ENCODE measurements at places on chromosomes 2 and 18.

DNA sequence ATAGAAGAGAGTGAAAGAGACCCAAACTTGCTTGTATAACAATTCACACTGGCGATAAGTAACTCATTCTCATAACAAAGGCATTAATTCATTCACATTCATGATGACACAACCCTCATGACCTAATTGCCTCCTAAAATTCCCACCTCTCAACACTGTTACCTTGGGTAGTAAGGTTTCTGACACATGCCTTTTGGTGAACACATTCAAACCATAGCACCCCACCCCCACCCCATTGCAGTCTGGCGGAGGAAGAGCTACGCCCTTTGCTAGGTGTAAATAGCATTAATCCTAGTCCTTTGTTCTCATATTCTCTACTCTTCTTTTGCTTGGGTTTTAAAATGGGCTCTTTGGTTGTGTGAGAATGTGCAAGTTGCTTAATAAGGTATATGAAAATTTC lies 361.5 kb downstream of the DSEL start:
- DNase-seq = no peak

- no peak for DNase-seq
These were observed 176.1 kb upstream of the DLGAP1 start for GRCh38 chr18:4631239-4631638.

- DNase-seq = no peak
These were observed 134.6 kb downstream of the DHRS9 start for GRCh38 chr2:169203952-169204351.

DNA sequence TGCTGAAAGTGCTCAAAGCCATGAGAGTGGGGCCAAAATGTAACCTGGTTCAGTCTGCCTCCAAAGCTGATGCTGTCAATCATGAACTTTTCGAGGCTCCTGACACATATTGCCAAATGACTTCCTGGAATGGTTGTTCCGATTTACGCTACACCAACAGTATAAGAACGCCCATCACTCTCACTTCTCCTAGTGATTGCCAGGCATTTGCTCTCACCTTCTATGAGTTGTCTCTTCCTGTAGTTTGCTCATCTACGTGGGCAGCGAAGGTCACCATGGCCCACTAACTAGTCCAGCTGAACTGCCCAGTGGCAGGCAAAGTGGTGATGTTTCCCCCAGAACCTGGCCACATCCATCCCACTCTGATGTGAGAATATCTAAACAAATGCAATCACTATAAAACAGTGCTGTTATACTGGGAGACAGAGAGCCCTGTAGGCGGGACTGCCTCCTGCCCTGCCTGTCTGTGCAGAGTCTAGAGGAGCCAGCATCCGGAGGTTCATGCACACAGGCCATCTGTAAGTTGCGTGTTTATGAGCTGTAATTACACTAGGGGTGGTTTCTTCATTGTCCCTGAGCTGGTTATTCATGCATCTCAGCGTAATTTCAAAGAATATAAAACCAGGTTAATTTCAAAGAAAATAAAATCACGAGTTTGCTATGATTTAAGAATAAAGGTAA lies 8.8 kb upstream of the CABLES1 start:
- DNase-seq = peak; percentile 14

- no peak for DNase-seq
These were observed at the start of gene ECEL1 for GRCh38 chr2:232487385-232488096. Gene ECEL1 (minus strand): TSS chr2:232487834. CDS start chr2:232486653, 1,181 bp downstream.

GRCh38 chr2:50309503-50309902 lies 722.4 kb downstream of the NRXN1 start:
- no peak for DNase-seq

DNA sequence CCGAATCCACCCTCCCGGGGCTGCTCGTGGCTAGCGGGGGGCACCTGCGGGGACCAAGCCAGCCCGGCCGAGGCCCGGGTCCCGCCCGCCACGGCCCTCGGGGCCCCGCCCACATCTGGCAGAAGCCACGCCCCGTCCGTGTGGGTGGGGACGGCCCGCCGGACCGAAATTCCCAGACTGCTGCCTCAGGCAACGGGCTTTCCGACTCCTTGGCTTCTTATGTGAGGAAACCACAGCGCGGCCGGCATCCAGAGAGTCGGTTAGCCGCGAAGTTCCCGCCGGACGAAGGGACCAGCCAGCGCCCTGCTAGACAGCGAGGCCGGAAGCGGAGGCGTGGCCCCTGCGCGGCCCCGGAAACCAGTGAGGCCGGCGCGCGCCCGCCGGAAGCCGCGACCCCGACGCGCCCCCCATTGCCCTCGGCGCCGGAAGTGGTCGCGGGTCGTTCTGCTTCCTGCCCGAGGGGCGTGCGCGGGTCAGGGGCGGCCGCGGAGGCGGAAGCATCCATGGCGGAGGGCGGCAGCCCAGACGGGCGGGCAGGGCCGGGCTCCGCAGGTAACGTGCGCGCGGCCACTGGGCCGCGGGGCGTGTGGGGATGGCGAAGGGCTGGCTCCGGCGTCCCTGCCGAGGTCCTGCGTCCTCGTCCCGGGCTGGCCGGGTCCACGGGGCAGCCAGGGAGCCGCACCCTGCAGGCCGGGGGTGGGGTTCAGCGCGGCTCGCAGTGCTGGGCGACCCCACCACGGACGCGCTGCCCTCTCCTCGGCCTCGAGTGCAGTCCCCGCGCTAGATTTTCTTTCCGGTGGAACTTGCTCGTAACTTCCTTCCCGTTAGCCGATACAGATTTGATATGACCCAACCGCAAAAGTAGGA lies at the start of gene ASB1:
Gene ASB1 (plus strand): TSS at position 360 of the 867 bp plus-strand sequence. CDS start 144 bp downstream, at position 504.
- peak; percentile 77 for DNase-seq

DNA sequence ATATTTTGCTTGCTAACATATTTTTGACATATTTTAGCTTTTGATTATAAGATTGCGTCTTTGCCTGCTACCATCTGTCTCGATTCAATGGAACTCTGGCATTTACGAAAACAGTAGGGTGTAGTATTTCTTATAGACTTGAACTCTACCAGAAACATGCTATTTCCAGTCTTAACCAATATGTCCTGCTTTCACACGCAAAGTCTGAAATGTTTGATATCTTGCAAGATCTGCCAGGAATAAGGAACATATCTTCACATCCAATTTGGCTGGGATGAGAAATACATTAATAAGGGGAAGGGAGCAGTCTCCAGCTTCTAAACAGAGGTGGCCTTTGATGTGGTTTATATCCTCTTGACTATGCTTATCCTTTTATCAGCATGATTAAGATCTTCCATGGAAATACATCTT lies 299.4 kb downstream of the ZNF521 start:
- DNase-seq = no peak

DNA sequence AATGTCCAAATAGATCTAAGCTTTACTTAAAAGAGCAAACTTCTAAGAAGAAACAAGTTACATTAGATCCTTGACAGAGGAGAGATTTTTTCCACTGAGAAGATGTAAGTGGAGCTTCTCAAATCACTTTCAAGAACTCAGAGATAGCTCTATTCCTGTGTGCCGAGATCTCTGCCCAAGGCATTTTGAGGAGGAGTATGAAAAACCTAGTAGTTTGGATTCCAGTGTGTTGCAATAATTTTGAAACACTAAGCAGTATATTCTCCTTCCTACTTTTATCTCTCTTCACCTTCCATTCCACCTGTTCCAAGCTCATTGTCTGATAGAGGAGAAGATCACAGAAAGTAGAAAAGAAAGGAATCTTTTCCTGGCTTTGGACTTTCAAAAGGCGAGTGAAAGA lies 192.0 kb upstream of the TANK start:
- DNase-seq = no peak

DNA sequence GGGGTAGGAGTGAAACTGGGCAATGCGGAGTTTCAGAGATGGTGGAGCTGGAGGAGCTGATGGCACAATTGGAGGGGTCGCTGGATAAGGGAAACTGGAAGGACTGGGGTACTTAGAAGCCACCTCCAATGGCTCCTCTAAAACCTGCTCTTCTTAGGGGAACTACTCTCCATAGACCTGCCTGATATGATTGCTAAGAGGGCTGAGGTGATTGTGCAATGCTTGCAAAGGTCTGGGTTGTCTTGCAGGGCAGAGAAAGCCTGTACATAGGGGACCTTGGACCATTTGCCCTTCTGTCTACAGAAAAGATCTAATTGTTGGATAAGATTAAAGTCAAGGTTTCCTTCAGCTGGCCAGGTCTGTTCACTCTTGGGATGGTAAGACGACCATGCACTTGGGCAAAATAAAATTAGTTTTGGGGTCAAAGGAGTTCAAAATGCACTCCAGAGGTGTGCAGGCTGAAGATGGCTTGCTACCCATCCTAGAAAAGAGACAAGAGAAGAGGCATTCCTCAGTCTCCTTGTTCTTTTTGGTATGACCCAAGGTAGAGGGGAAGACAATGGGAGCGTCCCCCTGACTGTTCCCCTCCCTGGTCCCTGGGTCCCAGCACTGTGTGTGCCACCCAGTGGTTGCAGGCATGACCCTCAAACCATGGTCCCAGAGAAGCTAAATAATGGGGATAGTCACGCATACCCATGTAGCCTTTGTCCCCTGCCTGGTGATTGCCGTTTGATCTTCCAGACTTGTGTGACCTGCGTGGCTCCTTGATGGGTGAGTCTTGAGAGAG lies 41.1 kb downstream of the STK17B start:
- DNase-seq = no peak

- no peak for DNase-seq
These were observed 46.2 kb upstream of the ITGAV start for GRCh38 chr2:186543561-186544131.

- DNase-seq = peak; percentile 51
These were observed 2.9 kb downstream of the RND3 start for GRCh38 chr2:150484461-150485021.

DNA sequence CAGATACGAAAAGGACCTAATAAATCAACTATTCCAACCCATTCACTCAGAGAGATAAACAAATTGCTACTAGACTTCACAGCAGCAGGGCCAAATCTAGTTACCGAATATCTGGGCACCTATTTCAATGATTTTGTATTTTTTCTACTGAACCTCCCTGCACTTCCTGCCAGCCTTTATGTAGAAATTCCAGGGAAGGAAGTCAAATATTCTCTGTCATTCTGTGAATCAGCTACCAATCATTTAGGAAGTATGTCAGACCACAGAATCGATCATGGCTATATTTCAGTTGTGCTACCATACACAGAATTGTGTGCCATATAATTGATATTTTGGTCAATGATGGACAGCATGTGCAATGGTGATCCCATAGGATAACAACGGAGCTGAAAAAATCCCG lies 109.6 kb upstream of the SPOPL start:
- no peak for DNase-seq

- DNase-seq = no peak
These were observed 1.6 kb downstream of the DSC2 start for GRCh38 chr18:31100436-31101182.

DNA sequence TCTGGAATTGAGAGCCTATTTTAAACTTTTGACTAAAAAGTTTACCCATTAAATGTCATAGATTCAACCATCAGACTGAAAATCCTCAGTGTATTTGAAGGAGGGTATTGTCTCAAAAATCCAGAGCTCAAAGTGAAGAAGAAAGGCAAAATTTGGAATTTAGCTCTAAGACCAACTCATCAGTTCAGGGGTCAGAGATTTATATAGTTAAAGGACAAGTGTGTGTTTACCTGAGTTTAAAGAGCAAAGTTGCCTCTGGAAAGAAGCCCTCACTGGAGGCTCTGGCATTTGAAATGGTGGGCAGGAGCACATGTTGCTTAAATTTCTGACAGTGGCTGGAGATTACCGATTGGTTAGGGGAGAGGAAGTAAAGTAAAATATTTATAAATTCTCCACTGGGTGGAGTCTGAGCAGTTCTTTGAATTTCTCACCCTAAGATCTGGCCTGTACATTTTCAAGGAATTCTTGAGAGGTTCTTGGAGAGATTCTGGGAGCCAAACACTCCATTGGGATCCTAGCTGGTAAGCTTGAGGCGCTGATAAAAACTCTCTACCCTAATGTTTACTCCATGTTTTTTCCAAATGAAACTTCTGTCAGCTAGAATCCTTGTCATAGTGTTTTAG lies at the start of gene KYNU:
Gene KYNU (plus strand): TSS at position 449 of the 623 bp plus-strand sequence. CDS start 7,704 bp downstream, outside the sequence.
- no peak for DNase-seq

GRCh38 chr2:218003281-218003944 lies 618 bp upstream of the TNS1 start:
- no peak for DNase-seq

DNA sequence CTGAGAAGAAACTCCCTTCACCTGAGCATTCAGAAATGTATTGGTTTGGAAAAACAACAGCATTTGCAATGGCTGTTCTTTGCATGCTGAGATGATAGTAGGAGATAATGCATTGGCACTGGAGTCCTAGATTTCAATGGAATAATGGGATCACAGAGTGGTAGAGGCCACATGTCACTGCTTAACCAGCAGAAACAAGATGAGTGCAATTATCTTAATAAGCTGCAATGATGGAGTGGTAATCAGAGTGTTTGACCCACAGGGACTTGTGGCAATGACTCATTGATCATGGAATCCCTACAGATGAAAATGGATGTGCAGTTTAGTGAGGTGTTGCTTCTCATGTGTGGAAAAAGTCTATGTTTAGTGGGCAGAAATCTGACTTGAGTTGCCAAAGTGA lies 218.8 kb upstream of the ZEB2 start:
- no peak for DNase-seq

DNA sequence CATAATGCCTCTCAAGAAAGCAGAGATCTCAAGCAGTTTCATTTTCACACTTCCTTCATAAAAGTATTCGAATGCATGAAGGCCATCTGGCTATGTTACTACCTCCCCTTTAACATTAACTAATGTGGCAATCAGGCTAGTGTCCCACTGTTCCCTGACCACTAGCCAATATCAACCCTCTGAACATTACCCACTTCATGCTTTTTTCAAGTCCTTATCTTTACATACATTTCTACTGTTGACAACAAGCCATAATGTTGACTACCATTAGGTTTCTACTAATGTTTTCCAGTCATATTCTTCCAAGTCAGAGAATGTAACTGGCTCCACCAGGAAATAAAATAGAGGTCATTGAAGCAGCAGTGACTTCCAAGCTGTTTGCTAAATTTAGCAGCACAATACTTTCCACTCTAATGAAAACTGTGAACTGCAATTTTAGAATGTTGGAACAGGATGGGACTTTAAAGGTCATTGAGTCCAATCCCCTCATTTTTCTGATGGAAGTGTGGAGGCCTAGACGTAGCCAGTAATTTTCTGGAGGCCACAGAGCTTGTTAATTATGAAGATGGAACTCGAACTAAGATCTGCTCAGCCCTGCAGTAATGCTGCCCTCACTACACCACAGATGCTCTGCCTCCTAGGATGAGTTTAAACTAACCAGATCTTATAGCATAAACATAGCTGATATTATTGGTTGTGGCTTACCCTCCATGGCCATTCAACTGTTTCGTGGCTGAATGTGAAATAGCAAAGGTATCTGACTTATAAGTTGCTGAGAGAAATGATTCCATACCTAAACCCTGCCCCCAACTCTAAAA lies 630 bp upstream of the PPP1R1C start:
- DNase-seq = peak; percentile 61

- DNase-seq = no peak
These were observed 21.5 kb upstream of the DSG3 start for GRCh38 chr18:31426021-31426420.

GRCh38 chr2:238796223-238796885 lies 51.5 kb upstream of the TWIST2 start:
- DNase-seq = no peak

DNA sequence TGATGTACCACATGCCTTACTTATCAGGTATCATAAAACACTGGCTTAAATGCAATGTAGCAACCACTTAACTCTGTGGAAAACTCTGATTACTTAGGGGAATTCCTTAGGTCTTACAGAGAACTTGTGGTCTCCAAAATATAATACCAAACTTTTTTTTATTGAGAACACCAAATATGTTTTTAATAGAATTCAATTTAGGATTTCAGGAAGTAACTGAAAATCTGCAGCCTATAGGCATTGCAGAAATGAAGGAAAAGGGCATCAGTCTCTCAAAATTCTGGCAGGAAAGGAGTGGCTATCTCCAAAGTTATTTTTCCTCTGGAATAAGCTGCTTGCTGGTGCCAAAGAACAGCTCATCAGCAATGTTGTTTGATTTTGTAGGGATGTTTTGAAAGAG lies 105.3 kb upstream of the UGP2 start:
- no peak for DNase-seq
